ENCODE measurements at places on chromosomes 7 and 10.

GRCh38 chr7:69781412-69781846, 183.2 kb downstream of the AUTS2 start:
- no peak for DNase-seq

- DNase-seq, result no peak
Observed at GRCh38 chr7:401495-401894, 111.5 kb downstream of the FOXL3 start.

DNA sequence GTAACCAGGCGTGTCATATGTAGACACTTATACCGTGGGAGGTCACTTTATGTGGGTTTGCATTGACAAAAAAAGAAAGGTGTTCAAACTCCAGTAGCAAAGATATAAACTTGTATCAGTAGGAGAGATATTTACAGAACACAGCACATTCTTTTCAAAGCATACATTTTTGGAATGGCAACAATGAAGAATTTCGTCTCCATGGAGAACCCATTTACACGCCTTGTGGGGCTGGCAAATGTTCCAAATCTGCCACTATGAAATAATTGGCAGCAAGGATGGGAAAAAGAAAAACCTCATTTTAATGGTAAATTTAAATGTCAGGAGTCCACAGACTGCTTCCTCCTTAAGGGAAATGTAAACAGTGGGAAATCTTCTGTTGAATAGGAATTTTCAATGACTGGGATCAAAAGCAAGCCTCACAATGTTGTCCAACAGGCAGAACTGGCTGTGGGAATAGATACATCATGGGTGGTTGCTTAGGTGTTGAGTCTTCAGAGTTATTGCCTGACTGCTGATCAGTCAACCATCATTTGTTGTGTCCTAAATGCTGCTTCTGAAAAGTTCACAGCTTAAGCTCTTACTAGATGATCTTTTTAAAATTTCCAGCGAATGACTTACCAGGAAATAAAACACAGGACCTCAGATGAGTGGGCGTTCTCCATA, 256.6 kb upstream of the SEMA3C start:
- DNase-seq, result no peak

GRCh38 chr7:101239191-101239950, 1.8 kb upstream of the CLDN15 start:
- DNase-seq, result no peak

DNA sequence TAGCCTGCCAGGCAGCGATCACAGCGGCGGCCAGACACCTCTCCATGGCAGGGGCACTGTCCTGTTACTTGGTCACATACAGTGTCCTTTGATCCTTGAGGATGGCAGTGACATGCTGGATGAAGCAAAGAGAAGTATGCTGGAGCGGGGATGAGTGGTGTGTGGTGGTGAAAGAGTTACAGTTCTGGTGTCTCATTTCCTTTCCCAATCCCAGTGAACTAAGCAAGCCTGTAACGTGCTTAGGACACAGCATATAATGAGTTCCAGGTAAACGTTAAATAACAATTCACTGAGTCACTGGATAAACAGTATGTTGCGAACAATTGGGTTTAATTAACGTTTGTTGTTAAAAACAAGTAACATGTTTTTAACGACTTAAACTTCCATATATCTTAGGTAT, 63.5 kb upstream of the LAMB1 start:
- no peak for DNase-seq

GRCh38 chr10:32940321-32941301, 17.4 kb downstream of the ITGB1 start:
- no peak for DNase-seq

DNA sequence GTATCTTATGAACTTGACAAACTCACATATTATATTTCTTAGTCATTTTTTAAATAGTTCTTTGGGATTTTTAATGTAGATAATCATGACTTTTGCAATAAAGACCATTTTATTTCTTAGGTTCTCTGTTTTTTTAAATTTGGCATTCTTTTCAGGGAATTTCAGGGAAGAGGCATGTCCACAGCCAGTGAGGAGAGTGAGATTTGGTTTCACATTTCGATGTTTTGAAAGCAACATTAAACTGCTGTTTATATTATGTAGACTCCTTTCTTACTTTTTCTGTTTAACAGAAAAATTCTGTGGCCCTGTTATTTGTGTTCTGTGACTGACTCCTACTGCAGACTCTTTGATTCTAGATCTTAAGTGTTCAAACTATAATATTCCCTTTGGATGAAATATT, 153.7 kb downstream of the FAM107B start:
- no peak for DNase-seq

DNA sequence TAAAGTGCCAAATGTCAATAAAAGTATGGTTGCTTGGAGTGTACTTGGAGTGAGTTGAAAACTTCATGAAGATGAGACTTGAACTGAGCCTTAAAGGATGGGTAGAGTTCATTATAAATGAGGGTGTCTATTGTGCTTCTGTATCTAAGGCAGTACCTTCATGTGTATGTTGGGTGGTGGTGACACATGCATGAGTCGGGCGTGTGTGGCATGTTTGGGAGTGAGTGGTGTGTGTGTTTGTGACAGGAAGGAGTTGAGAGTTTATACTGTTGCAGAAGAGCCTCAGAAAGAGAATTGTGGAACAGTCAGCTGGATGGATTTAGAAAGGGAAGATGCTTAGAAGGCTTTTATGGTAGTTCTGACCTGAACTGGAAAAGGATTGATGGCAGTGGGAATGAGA, 6.0 kb upstream of the ZRANB1 start:
- no peak for DNase-seq

GRCh38 chr7:36605261-36606051, 118.8 kb downstream of the AOAH start:
- DNase-seq, result no peak

DNA sequence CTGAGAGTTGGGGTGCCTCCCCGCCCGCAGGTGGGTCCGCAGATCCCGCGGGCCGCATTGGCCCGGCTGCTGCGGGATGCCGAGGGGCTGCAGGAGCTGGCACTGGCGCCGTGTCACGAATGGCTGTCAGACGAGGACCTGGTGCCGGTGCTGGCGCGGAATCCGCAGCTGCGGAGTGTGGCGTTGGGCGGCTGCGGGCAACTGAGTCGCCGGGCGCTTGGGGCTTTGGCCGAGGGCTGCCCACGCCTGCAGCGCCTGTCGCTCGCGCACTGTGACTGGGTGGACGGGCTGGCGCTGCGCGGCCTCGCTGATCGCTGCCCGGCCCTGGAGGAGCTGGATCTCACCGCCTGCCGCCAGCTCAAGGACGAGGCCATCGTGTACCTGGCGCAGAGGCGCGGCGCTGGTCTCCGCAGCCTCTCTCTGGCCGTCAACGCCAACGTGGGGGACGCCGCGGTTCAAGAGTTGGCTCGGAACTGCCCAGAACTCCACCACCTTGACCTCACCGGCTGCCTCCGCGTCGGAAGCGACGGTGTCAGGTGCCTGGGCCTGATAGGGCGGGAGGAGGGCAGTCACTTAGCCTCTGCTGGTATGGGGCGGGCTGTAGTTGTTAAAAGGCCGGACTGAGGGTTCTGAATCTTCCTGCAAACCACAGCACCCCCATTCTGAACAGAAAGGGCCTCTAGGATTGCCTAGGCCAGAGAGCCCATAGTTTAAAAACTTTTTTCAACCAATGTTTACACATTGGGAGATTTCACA, 1.3 kb downstream of the FBXL15 start:
- no peak for DNase-seq

DNA sequence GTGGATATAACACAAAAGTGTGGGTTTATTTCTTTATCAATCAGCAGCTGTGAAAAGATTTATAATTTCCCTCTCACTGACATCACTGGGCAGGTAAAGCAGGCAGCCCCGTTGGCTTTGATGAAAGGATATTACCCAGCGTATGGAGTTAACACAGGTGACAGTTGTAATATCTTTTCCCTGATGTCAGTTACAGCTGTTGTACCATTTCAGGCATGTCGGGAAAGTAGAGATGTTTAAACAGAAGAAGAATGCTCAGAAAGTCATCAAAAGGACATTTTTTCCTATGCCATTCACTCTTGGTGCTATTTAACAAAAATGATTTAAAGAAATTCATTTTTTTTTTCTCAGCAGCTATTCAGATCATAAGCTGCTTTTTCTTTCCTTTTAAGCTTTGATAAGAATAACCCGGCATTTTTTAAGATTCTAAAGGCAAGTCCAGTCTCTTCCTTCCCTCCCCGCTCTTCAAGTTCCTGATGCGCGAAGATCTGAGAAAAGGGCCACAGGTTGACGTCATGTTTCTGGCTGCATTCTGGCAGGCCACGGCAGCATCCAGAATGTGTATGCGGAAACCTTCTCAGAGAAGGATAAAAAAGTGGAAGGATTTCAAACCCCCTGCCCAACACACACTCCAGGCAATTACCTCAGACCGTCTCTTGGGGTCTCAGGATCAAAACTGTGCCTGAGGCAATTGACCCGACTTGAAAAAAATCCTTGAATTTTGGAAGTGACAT, 32.5 kb upstream of the ADAM12 start:
- DNase-seq, result no peak

Data from NCI-H2171 (cell line).